CD4-positive, alpha-beta T cell (primary cell): ENCODE measurements at places on chromosomes 7 and 10. TPM values are rescaled to one million over a fixed set of nuclear protein-coding genes. Genes with fewer than 3 reads are reported as not detected.

CALML3 gene
- total RNA-seq, result not detected

JMJD1C gene
- 389 TPM for total RNA-seq

ASB15 gene
- not detected for total RNA-seq

ATRNL1 gene
- not detected for total RNA-seq

PTTG1IP2 gene
- not detected for total RNA-seq

FAM180A gene
- not detected for total RNA-seq

TMEM273 gene
- total RNA-seq, result 1.8 TPM

RARRES2 gene
- total RNA-seq, result not detected

SPACDR gene
- 0.64 TPM for total RNA-seq

RSBN1L gene
- 9.0 TPM for total RNA-seq

STOX1 gene
- total RNA-seq, result 0.41 TPM

GRCh38 chr7:134155871-134156270 is 28.7 kb downstream of the LRGUK start:
- no peak overlapping the region for H3K4me3 ChIP-seq
- DNase-seq, result no peak
- H3K4me1 ChIP-seq, result no peaks in the 10 kb centered on the region
- no peaks in the 10 kb centered on the region for H3K36me3 ChIP-seq
- H3K27me3 ChIP-seq, result no peaks in the 10 kb centered on the region
- no peak overlapping the region for H3K27ac ChIP-seq

DNA sequence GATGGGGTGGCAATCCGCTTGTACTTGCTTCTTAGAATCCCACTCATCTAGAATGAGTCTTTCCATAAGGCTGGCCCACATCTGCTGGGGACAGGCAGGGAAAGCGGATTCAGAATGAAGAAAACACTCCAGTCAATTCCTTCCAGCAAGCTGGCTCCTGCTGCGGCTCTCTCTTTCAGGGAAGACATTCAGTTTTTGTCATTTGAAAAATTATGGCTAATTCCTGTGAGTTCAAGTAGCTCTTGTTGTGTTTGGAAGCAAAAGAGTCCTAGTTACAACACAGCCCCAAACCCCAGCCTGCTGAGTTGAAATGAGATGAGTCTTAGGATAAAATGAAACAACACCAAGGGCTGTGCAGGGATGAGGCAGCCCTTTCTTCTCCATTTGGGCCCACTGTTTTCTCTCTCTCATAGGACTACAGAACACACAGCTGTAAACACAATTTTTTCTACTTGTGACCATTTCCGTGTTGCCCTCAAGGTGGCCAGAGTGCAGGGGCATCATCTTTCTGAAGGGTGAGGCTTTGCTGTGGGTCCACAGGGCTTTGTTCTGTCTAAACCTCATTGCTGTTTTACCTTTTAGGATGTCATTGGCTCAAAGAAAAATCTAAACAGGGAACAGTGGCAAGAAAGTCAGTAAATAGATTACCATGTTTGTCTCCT is 90.8 kb upstream of the EEPD1 start:
- no peak for DNase-seq
- H3K4me3 ChIP-seq, result no peak overlapping the region
- no peaks in the 10 kb centered on the region for H3K36me3 ChIP-seq
- no peaks in the 10 kb centered on the region for H3K4me1 ChIP-seq
- H3K27me3 ChIP-seq, result no peaks in the 10 kb centered on the region

DNA sequence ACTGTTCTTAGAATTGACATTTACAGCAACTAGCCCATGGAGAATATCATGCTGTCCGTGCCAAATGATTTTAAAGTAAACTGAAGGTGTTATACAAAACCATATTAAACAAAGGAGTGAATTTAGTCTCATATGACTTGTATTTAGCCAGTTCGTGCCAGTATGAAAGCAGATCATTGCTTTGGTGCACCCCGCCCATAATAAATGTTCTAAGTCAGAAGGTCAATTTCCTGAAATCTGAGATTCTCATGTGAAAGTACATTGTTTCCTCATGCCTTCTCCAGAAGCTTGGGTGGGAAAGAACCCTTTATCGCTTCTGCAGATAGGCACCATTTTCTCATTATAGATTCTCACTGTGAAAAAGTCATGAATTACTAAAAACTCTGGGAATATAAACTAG is 106.4 kb downstream of the CAMK1D start:
- H3K27me3 ChIP-seq, result no peaks in the 10 kb centered on the region
- DNase-seq, result no peak
- no peak overlapping the region for H3K4me3 ChIP-seq
- no peaks in the 10 kb centered on the region for H3K4me1 ChIP-seq
- no peak overlapping the region for H3K27ac ChIP-seq

DNA sequence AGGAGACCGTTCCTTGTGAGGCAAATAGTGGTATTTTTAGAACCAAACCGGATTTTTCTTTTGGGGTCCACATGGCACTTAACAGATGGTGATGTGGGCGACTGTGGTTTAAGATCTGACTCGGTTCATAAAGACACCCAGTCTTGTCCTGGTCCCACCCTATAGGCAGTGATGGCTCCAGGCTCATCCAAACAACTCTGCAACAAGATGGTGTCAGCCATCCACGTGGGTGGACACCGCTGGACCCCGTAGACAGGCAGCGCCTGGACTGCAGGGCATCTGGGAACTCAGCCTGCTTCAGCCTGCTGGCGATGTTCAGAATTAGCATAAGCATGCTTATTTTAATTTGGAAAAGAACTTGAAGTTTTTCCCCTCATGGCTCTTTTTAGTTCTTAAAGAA is 258.4 kb upstream of the FZD1 start:
- H3K27ac ChIP-seq, result no peak overlapping the region
- no peaks in the 10 kb centered on the region for H3K27me3 ChIP-seq
- H3K4me3 ChIP-seq, result no peak overlapping the region
- no peaks in the 10 kb centered on the region for H3K36me3 ChIP-seq
- no peaks in the 10 kb centered on the region for H3K4me1 ChIP-seq
- DNase-seq, result no peak

GRCh38 chr7:17020250-17020649 is 138.5 kb upstream of the AGR3 start:
- H3K4me3 ChIP-seq, result no peak overlapping the region
- no peaks in the 10 kb centered on the region for H3K27me3 ChIP-seq
- no peaks in the 10 kb centered on the region for H3K4me1 ChIP-seq

- H3K27me3 ChIP-seq, result no peaks in the 10 kb centered on the region
- H3K36me3 ChIP-seq, result no peaks in the 10 kb centered on the region
- H3K4me1 ChIP-seq, result no peaks in the 10 kb centered on the region
- no peak overlapping the region for H3K4me3 ChIP-seq
Measured at GRCh38 chr7:52436278-52436677, 599.2 kb upstream of the POM121L12 start.

DNA sequence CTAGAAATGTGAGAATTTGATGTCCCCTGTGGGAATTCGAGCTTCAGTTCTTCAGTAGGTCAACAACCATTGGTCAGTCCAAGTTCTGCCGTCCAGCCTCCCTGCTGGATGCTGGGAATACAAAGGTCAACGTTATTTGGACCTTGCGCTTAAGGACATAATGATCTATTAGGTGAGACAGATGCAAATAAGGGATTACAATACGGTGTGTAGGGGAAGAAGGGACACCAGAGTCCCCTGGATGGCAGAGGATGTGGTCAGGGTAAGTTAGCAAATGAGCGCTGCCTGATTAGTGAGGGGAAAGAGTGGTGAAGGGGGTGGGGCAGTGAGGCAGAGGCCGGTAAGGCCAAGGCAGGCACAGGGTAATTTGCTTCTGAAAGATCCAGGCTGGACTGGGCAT is 16.2 kb downstream of the CCNY start:
- no peak overlapping the region for H3K4me3 ChIP-seq
- H3K27ac ChIP-seq, result no peak overlapping the region
- H3K4me1 ChIP-seq, result peaks cover 58% of the 10 kb centered on the region
- peak; percentile 62 for DNase-seq
- no peaks in the 10 kb centered on the region for H3K36me3 ChIP-seq

DNA sequence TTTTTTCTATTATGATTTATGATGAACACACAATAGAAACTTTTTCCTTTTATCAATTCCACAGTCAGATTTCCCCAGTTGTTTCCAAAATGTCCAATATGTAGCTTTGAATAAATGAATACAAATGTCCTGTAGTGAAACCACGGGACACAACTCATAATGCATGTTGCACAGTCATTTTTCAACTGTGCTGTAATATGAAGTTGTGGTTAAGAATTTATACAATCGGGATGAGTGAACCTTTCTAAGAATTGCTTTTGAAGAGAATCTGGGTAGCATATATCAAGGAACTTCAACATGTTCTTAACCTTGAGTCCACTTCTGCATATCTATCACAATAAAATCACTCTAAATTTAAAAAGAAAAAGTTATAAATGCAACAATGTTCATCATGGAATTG is 14.6 kb upstream of the ST7 start:
- no peak for DNase-seq
- no peaks in the 10 kb centered on the region for H3K4me1 ChIP-seq
- H3K27ac ChIP-seq, result no peak overlapping the region
- H3K27me3 ChIP-seq, result no peaks in the 10 kb centered on the region

DNA sequence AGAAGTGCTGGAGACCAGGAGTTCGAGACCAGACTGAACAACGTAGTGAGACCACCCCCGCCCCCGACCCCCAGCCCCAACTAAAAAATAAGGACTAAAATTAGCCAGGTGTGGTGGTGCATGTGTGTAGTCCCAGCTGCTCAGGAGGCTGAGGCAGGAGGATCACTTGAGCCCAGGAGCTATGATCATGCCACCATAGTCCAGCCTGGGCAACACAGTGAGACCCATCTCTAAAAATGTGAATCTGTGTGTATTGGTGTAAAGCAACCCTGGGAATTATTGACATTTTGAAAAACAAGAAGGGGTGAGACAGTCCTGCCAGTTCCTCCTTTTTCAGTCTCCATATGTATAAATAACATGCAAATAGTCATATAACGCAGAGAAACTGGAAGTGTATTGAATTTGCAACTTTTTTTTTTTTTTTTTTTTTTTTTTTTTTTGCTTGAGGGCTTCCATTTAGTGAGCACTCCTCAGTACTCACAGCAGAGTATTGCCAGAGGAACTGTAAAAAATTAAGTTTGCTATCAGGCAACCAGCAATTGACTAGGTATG is 3.4 kb upstream of the ITGB1 start:
- DNase-seq, result no peak
- H3K27me3 ChIP-seq, result no peaks in the 10 kb centered on the region
- H3K27ac ChIP-seq, result no peak overlapping the region
- H3K4me1 ChIP-seq, result peaks cover 18% of the 10 kb centered on the region

- H3K36me3 ChIP-seq, result no peaks in the 10 kb centered on the region
- H3K4me1 ChIP-seq, result peaks cover 44% of the 10 kb centered on the region
- peak overlapping the region; percentile 55 for H3K4me3 ChIP-seq
- H3K27ac ChIP-seq, result peak overlapping the region; percentile 22
- H3K27me3 ChIP-seq, result no peaks in the 10 kb centered on the region
- no peak for DNase-seq
Measured at GRCh38 chr10:13347043-13347499, 1.0 kb downstream of the SEPHS1 start.

- H3K27me3 ChIP-seq, result no peaks in the 10 kb centered on the region
- DNase-seq, result no peak
- H3K4me1 ChIP-seq, result no peaks in the 10 kb centered on the region
- H3K36me3 ChIP-seq, result no peaks in the 10 kb centered on the region
- no peak overlapping the region for H3K27ac ChIP-seq
Measured at GRCh38 chr10:51156926-51157325, 82.6 kb downstream of the PRKG1 start.

GRCh38 chr10:16384021-16384420 is 52.8 kb upstream of the PTER start:
- no peaks in the 10 kb centered on the region for H3K36me3 ChIP-seq
- no peak for DNase-seq
- H3K4me3 ChIP-seq, result no peak overlapping the region

GRCh38 chr10:49446031-49446430 is 50.1 kb upstream of the DRGX start:
- peaks cover 11% of the 10 kb centered on the region for H3K4me1 ChIP-seq
- peaks cover 3% of the 10 kb centered on the region for H3K27me3 ChIP-seq
- DNase-seq, result no peak
- H3K27ac ChIP-seq, result no peak overlapping the region
- no peaks in the 10 kb centered on the region for H3K36me3 ChIP-seq

GRCh38 chr10:94018107-94018506 is 24.4 kb downstream of the PLCE1 start:
- H3K4me1 ChIP-seq, result no peaks in the 10 kb centered on the region
- DNase-seq, result no peak
- H3K27ac ChIP-seq, result no peak overlapping the region
- H3K27me3 ChIP-seq, result no peaks in the 10 kb centered on the region
- no peaks in the 10 kb centered on the region for H3K36me3 ChIP-seq

GRCh38 chr10:49742683-49743463 is 19.2 kb downstream of the OGDHL start:
- no peak for DNase-seq
- no peak overlapping the region for H3K4me3 ChIP-seq
- no peaks in the 10 kb centered on the region for H3K27me3 ChIP-seq
- no peaks in the 10 kb centered on the region for H3K36me3 ChIP-seq
- no peaks in the 10 kb centered on the region for H3K4me1 ChIP-seq

DNA sequence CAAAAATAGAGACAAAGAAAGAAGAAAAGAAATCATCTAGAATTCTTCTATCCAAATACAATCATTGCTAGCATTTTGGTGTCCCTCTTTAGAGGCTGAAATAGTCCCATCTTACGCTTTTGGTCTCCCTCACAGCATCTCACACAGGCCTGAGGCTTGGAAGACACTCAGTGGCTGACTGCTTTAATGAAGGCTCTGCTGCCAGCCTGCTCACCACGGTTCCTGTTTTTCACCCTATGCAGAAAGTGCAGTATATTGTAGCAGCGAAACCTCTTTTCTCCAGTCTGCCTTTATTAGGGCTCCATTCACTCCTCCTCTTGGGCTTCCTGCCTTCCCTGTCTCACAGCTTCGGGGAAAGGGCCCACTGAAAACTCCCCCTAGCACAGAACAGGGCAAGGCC is 102.2 kb downstream of the JCAD start:
- H3K4me3 ChIP-seq, result no peak overlapping the region
- no peak overlapping the region for H3K27ac ChIP-seq
- no peaks in the 10 kb centered on the region for H3K36me3 ChIP-seq
- H3K4me1 ChIP-seq, result no peaks in the 10 kb centered on the region

DNA sequence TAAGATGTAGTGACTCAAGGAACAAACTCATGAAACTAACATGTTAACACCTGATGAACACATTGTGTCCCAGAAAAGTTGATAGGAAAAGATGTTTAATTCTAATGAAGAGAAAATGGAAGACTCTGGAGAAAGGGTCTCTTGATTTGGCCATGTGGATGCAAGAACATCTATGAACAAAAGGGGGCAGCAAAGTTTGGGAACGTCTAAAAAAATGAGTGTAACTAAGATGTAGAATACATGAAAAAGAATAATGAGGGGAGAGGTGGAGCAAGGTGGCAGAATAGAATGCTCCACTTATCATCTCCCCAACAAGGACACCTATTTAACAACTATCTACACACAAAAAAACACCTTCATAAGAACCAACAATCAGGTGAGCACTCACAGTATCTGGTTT is 805.1 kb downstream of the TNS3 start:
- no peak for DNase-seq
- H3K27me3 ChIP-seq, result no peaks in the 10 kb centered on the region
- no peaks in the 10 kb centered on the region for H3K36me3 ChIP-seq
- no peak overlapping the region for H3K27ac ChIP-seq
